ENCODE measurements at places on chromosomes 5 and 9. TPM values are rescaled to one million over a fixed set of nuclear protein-coding genes. Genes with fewer than 3 reads are reported as not detected.

DNA sequence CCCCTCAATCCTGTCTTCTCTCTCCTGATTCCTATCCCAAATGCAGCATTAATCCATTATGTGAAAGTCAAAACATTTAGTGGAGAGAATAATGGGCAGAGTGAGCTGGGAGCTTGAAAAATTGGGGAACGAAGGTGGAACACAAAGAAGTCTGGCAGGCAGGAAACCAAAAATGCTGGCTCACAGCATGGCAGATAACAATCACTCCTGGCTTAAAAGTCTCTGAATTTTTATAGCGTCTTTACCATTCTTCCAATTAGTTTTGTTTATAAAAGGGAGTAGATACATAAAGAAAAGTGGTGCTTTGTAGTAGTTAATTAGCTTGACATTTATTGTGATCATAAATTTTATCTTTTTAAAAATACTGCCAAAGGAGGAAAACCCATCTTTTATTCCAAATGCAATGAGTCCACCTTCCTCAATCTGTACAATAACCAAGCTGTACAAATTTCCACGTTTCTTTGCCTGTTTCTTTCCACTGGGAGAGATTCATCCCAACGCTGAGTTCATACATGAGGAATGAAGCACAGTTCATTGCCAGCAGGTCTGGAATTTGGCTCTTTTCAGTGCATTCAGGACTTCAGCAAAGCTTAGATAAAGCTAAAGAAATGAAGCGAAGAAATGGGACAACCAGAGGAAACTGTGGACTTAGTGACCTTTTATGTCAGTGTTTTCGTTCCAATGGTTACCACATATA, 174.7 kb downstream of the HMHB1 start:
- no peaks in the 10 kb centered on the region for H3K36me3 ChIP-seq
- H3K4me3 ChIP-seq, result no peak overlapping the region

- no peaks in the 10 kb centered on the region for H3K4me1 ChIP-seq
- no peak overlapping the region for H3K27ac ChIP-seq
- peak; percentile 55 for DNase-seq
These were observed 130.1 kb downstream of the GPBP1 start for GRCh38 chr5:57303985-57304384.

DNA sequence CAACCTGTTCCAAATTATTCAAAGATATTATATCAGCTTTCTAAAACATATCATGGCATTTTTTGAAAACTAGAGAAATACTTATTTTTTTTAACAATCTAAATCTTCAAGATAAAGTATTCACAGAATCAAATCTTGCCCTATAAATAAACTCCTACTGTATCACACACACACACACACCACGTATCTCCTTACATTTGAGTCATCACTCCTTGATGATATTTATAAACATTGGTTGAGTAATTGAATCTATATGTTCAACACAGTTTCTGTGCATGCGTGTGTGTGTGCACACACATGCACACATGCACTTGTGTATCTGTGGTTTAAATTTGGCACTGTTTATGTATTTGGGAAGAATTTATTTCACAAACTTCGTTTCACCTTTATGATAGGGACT, 1716.4 kb downstream of the EFNA5 start:
- H3K27me3 ChIP-seq, result no peaks in the 10 kb centered on the region
- no peaks in the 10 kb centered on the region for H3K36me3 ChIP-seq
- H3K4me1 ChIP-seq, result no peaks in the 10 kb centered on the region
- no peak overlapping the region for H3K4me3 ChIP-seq

COL15A1 gene
- 0.50 TPM for total RNA-seq

DNA sequence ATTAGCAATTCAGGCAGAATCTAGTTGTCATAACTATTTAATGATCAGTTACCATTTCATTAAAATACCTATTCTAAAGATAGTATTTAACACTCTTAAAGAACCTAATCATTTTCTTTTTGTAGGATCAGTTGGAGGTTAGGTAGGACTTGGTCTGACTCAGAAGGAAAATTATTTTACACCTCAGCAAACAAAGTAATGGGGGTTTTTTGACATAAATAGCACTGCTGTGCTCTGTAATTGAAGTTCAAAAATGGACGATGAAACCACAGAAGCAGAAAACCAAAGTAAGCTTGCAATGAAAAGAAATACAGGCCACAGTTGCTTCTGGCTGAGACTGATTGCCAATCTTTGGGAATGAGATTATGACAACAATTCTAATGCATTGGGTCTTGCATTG, 187.0 kb upstream of the TRPM3 start:
- no peaks in the 10 kb centered on the region for H3K27me3 ChIP-seq
- H3K4me1 ChIP-seq, result 0 out of 2 replicates have a peak, but pooled peaks cover 3% of the 10 kb centered on the region
- no peak for DNase-seq
- H3K36me3 ChIP-seq, result no peaks in the 10 kb centered on the region
- no peak overlapping the region for H3K27ac ChIP-seq

DNA sequence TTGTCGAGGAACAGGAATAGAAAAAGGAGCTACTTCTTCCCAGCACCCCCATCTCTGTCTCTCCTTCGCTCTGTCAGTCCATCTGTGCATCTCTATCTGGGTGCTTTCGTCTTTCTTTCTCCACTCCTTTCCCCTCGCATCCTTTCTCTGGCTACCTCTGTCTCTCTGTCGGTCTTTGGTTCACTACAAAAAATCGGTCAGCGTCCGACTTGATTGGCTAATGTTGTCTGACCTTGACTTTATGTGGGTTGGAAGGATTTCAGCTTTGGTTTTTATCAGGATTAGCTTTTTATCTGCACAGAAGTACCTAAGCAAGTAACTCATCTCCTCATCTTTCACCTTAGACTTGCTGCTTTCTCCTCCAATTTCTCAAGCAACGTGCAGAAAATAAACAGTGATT, 575.2 kb upstream of the ZNF462 start:
- H3K27me3 ChIP-seq, result no peaks in the 10 kb centered on the region
- H3K27ac ChIP-seq, result no peak overlapping the region
- no peak for DNase-seq
- no peak overlapping the region for H3K4me3 ChIP-seq
- no peaks in the 10 kb centered on the region for H3K36me3 ChIP-seq
- no peaks in the 10 kb centered on the region for H3K4me1 ChIP-seq

DNA sequence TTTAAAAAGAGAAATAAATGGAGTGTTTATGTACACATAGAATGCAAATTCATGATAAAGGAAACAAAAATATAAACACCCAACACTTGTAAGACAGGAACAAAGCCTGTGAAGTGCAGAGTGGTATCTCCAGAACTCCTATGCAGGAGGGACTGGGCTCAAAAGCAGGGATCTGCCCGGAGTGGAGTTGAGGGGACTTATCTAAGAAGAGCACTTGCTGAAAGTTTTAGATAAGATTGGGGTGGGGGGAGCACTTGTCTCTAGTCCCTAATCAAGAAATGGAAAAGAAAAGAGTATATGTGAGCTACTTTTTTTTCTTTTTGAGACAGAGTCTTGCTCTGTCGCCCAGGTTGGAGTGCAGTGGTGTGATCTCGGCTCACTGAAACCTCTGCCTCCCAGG, 840.4 kb downstream of the MAT2B start:
- H3K4me1 ChIP-seq, result no peaks in the 10 kb centered on the region
- H3K4me3 ChIP-seq, result no peak overlapping the region
- H3K27me3 ChIP-seq, result no peaks in the 10 kb centered on the region
- H3K36me3 ChIP-seq, result no peaks in the 10 kb centered on the region

DNA sequence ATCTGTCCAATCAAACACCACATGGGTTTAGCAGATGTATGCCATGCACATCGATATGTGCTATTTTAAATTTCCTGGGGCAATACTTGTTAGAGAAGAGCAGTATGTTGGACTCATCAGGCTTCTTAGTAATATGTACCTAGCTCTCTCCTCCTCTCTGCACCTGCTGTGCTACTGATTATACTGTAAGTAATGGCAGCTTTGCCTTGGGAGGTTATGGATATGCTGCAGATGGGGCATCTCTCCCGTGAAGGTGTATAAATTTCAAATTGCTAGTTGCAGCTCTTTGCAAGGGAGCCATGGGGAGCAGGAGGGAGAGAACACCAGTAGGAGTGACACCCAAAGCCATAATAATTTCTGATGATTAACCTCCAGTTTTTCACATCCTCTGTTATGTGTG, 101.5 kb downstream of the SPATA31D1 start:
- H3K4me1 ChIP-seq, result no peaks in the 10 kb centered on the region
- H3K36me3 ChIP-seq, result no peaks in the 10 kb centered on the region
- no peak overlapping the region for H3K27ac ChIP-seq
- no peak overlapping the region for H3K4me3 ChIP-seq
- H3K27me3 ChIP-seq, result no peaks in the 10 kb centered on the region
- no peak for DNase-seq

DNA sequence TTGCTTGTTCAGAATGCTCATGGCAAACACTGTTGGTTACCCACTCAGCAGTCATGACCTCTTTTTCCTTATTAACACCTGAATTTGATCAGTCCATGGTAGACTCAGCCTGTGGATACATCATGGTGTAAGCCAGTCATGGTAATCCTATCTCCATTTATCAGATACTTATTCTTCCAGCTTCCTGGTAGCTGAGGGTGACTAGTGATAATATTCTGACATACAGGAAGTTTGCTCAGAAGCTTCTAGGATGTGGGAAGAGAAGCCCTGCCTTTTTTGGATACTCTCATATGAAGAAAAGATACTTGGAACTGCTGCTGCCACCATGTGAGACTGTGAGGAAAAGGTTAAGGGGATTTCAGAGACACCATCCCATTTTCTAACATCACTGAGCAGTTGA, 7.3 kb downstream of the GDA start:
- H3K27ac ChIP-seq, result no peak overlapping the region
- no peak overlapping the region for H3K4me3 ChIP-seq
- no peaks in the 10 kb centered on the region for H3K4me1 ChIP-seq
- no peak for DNase-seq

DNA sequence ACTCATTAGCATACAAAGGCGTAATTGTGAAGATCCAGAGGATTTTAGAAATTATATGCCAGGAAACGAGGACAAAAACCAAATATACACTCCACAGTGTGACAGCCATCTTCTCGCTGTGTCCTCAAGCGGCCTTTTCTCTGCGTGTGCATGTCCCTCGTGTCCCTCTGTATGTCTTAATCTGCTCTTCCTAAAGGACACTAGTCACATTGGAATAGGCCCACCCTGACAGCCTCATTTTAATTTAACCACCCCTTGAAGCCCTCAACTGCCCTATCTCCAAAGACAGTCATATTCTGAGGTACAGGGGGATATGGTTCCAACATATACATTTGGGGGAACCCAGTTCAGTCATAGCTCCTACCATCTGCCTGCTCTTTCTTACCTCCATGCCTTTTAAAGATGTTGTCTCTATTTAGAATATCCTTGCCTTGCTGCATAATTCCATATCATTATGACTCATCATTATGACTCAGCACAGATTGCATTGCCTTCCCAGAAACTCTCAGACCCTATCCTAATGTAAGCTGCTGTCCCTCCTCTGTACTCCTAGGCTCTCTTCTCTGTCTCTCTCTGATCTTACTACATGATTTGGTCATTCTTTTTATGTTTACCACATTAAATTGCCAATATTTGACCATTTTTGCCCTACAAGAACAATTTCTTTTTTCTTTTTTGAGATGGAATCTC, 210.9 kb downstream of the AOPEP start:
- no peaks in the 10 kb centered on the region for H3K36me3 ChIP-seq
- H3K27ac ChIP-seq, result no peak overlapping the region
- peaks cover 6% of the 10 kb centered on the region for H3K4me1 ChIP-seq
- H3K4me3 ChIP-seq, result no peak overlapping the region

DNA sequence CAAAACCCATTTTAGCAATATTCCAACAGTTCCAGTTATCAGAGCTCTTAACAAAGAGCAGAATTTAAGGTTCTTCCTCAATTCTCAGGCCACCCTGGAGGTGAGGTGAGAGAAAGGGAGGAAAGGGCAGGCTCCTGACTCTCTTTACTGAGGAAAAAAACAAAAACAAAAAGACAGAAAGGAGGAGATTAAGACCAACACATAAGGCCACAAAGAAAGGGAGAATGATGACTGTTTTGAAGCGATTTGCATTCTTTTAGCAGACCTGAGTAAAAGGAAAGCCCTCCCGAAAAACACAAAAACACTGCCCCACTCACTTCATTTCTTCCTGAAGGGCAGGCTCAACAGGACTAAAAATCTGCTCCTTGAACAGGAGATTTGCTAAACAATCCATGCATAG, 300.5 kb downstream of the ARL15 start:
- H3K27me3 ChIP-seq, result no peaks in the 10 kb centered on the region
- DNase-seq, result peak; percentile 42
- H3K36me3 ChIP-seq, result no peaks in the 10 kb centered on the region
- peaks cover 32% of the 10 kb centered on the region for H3K4me1 ChIP-seq
- H3K4me3 ChIP-seq, result no peak overlapping the region

- no peaks in the 10 kb centered on the region for H3K27me3 ChIP-seq
- no peak overlapping the region for H3K4me3 ChIP-seq
- no peak overlapping the region for H3K27ac ChIP-seq
- H3K4me1 ChIP-seq, result no peaks in the 10 kb centered on the region
- H3K36me3 ChIP-seq, result no peaks in the 10 kb centered on the region
These were observed 16.5 kb downstream of the PTGES start for GRCh38 chr9:129736334-129736733.

FOXD4L3 gene
- not detected for total RNA-seq

EDIL3 gene
- 59.9 TPM for total RNA-seq

PCSK1 gene
- 2.7 TPM for total RNA-seq

DNA sequence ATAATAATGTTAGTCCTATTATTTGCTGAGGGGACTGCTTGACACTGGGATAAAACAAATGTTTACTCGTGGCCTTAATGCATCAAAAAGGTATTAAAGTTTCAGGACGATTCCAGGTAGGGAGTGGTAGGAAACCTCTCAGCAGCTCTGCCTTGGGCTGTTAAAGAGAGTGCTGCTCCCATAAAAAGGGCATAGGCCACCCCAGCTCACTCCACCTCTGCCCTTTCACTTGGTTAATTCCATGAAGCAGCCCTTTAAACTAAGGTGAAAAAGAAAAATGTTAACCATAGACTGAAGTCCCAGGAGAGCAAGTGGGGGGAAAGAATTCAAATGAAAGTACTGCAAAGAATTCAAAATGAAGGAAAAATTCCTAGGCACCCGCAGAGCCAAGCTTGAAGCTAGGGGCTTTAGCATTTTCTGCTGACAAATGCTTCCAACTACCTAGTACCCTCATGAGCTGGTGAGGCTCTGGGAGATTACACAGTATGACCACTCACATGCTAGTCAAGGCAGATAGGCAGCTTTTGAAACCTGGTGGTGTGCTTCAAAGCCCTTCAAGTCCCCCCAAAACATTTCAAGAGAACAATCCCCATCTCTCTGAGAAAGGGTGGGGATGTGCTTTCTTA, 8.5 kb downstream of the KLF9 start:
- DNase-seq, result peak; percentile 38
- H3K4me3 ChIP-seq, result no peak overlapping the region
- H3K36me3 ChIP-seq, result no peaks in the 10 kb centered on the region
- peaks cover 17% of the 10 kb centered on the region for H3K27me3 ChIP-seq

- no peak overlapping the region for H3K4me3 ChIP-seq
- no peaks in the 10 kb centered on the region for H3K27me3 ChIP-seq
- no peaks in the 10 kb centered on the region for H3K36me3 ChIP-seq
- no peak for DNase-seq
- no peak overlapping the region for H3K27ac ChIP-seq
- peaks cover 9% of the 10 kb centered on the region for H3K4me1 ChIP-seq
These were observed 103.7 kb downstream of the PAM start for GRCh38 chr5:102858808-102859207.

NIPAL4 gene
- total RNA-seq, result 0.27 TPM

Data from GM23338 (cell line).